Caco-2 (cell line): ENCODE measurements at places on chromosomes 16 and 17. TPM values are rescaled to one million over a fixed set of nuclear protein-coding genes. Genes with fewer than 3 reads are reported as not detected.

- H3K27me3 ChIP-seq, result no peaks in the 10 kb centered on the region
- H3K27ac ChIP-seq, result no peak overlapping the region
- H3K36me3 ChIP-seq, result no peaks in the 10 kb centered on the region
- peaks cover 8% of the 10 kb centered on the region; the same call in 1 of the 2 replicates for H3K4me1 ChIP-seq
- DNase-seq, result peak; percentile 95
These were observed 11.5 kb downstream of the EPOP start for GRCh38 chr17:38663125-38663751.

DNA sequence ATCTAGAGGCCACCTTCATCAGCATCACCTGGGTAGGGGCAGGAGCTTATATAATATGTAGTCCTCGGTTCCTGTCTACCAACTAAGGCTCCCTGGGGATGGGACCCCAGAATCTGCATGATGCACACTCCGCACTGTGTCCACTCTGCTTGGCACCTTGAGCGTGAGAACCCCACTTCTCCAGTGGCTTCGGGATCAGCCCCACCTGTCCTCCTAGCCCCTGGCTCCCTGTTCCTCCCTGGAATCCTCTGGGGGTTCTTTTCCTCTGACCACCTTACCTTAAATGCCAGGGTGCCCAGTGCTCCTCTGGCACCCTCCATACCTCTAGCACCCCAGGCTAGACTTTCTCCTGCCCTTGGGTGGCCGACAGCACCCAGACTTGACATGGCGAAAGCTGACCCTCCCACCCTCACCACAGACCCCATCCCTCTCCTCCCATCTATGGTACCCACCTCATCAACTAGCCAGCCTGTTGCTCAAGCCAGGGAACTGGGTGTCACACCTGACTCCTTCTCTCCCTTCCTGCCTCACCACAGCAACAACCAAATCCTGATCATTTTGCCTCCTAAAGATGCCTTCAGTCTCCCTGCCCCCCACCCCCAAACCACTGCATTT, 2.8 kb upstream of the NXPH3 start:
- H3K4me3 ChIP-seq, result no peak overlapping the region
- H3K27me3 ChIP-seq, result no peaks in the 10 kb centered on the region; the same call in 1 of the 2 replicates
- no peak overlapping the region for H3K27ac ChIP-seq
- H3K36me3 ChIP-seq, result no peaks in the 10 kb centered on the region
- H3K4me1 ChIP-seq, result peaks cover 20% of the 10 kb centered on the region

The TGFB1I1 gene
- total RNA-seq, result 9.3 and 10.0 TPM in 2 replicates

GRCh38 chr17:39999067-39999466, 16.2 kb upstream of the CSF3 start:
- no peaks in the 10 kb centered on the region for H3K27me3 ChIP-seq
- DNase-seq, result no peak
- no peaks in the 10 kb centered on the region for H3K4me1 ChIP-seq
- H3K27ac ChIP-seq, result no peak overlapping the region
- no peak overlapping the region for H3K4me3 ChIP-seq
- H3K36me3 ChIP-seq, result no peaks in the 10 kb centered on the region

DNA sequence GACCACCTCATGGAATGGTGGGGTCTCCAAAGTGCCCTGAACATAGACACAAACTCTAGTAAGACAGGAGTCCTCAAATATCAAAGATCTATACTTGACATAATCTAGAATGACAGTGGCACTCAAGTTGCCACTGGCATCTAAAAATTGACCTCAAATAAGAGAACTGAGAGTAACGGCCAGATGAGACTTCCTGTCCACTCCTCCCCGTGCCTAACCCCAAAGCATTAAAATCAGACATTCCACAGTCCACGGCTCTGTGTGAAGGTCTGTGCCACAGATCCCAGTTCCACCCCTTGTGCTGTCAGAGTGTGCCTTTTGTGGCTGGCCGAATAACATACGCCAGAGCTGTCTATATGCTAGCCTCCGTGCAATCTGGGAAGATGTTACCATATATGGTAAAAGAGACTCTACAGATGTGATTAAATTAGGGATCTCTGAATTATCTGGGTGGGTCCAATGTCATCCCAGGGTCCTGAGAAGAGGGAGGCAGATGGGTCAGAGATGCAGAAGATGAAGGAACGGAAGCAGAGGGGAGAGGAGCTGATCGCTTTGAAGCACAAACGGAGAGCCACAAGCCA, 21.0 kb upstream of the EVPL start:
- no peaks in the 10 kb centered on the region for H3K27me3 ChIP-seq
- peaks cover 3% of the 10 kb centered on the region for H3K36me3 ChIP-seq
- DNase-seq, result no peak
- H3K4me3 ChIP-seq, result no peak overlapping the region
- H3K4me1 ChIP-seq, result no peaks in the 10 kb centered on the region

The SHBG gene
- 0.93 and 1.2 TPM in 2 replicates for total RNA-seq

- no peak overlapping the region for H3K4me3 ChIP-seq
- no peak overlapping the region for H3K27ac ChIP-seq
- DNase-seq, result no peak
- no peaks in the 10 kb centered on the region for H3K27me3 ChIP-seq
- peaks cover 1% of the 10 kb centered on the region; the same call in 1 of the 2 replicates for H3K36me3 ChIP-seq
- no peaks in the 10 kb centered on the region for H3K4me1 ChIP-seq
These were observed 53.6 kb downstream of the TEX2 start for GRCh38 chr17:64209356-64209941.

- no peak overlapping the region for H3K4me3 ChIP-seq
- no peaks in the 10 kb centered on the region for H3K36me3 ChIP-seq
- no peaks in the 10 kb centered on the region for H3K27me3 ChIP-seq
- DNase-seq, result no peak
- no peak overlapping the region for H3K27ac ChIP-seq
These were observed 131.1 kb downstream of the AXIN2 start for GRCh38 chr17:65430209-65430833.

The SLC52A1 gene
- total RNA-seq, result not detected in 2 replicates

The NPTX1 gene
- total RNA-seq, result 0.57 and 1.5 TPM in 2 replicates

GRCh38 chr17:48055531-48056245, 7.5 kb downstream of the NFE2L1 start:
- peak; percentile 93 for DNase-seq
- H3K36me3 ChIP-seq, result peaks cover 39% of the 10 kb centered on the region
- H3K4me1 ChIP-seq, result peaks cover 25% of the 10 kb centered on the region
- H3K27me3 ChIP-seq, result no peaks in the 10 kb centered on the region

DNA sequence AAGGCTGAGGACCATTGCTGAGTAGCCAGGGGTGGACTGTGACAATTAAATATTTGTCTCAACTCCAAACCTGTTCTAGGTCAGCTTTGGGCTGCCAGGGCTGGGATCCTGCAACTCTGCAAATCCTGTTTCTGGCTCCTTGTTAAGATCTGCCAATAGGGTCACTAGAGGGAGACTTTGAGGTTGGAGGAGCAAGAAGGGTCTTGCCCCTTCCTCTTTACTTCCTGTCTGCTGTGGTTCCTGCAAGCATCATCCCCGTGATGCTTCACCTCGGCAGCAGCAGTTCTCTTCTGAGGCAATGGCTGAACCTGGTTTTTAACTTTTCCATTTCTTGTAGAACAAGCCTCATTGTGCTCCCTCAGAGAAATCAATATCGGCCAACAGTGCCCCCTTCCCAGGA, 124.6 kb downstream of the IRX5 start:
- no peaks in the 10 kb centered on the region for H3K36me3 ChIP-seq
- H3K4me3 ChIP-seq, result no peak overlapping the region
- no peaks in the 10 kb centered on the region for H3K4me1 ChIP-seq
- DNase-seq, result peak; percentile 8
- H3K27me3 ChIP-seq, result no peaks in the 10 kb centered on the region
- H3K27ac ChIP-seq, result no peak overlapping the region

GRCh38 chr17:75116737-75117136, 7.0 kb downstream of the ARMC7 start:
- H3K4me3 ChIP-seq, result no peak overlapping the region
- H3K36me3 ChIP-seq, result no peaks in the 10 kb centered on the region
- H3K4me1 ChIP-seq, result peaks cover 8% of the 10 kb centered on the region
- no peak for DNase-seq

DNA sequence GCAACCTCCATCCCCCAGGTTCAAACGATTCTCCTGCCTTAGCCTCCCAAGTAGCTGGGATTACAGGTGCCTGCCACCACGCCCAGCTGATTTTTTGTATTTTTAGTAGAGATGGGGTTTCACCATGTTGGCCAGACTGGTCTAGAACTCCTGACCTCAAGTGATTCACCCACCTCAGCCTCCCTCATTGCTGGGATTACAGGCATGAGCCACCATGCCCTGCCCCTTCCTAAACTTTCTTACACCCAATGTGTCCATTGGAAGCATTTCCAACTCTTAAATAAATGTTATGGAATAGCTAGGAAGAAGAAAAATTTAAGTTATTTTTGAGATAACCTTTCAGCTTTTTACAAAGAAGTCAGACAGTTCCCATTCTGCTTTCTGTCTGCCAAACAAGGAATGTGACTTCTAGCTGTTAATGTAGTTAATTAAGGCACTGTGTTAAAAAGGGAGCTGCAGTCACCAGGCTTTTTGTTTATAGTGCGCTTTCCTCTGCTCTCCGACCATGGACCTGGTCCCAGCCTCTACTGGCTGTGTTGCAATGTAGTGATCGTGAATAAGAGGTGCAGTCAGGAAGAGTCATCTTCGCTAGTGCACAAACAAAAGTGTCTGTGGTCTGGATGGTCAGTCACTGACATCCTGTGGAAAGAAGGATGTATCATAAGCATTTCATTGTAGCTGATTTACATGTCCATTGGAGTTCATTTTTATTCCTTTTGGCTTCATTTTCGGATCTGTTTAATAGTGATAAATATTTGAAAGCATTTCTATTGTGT, 39.7 kb downstream of the USP10 start:
- no peak for DNase-seq
- H3K27ac ChIP-seq, result no peak overlapping the region
- H3K27me3 ChIP-seq, result no peaks in the 10 kb centered on the region
- peaks cover 5% of the 10 kb centered on the region for H3K36me3 ChIP-seq
- H3K4me1 ChIP-seq, result peaks cover 7% of the 10 kb centered on the region; the same call in 1 of the 2 replicates
- no peak overlapping the region for H3K4me3 ChIP-seq

The ELMO3 gene
- total RNA-seq, result 27.8 and 28.7 TPM in 2 replicates

- H3K27ac ChIP-seq, result no peak overlapping the region
- no peak for DNase-seq
- no peaks in the 10 kb centered on the region for H3K4me1 ChIP-seq
These were observed 1.8 kb downstream of the PIK3R5 start for GRCh38 chr17:8963647-8964258.

- no peak overlapping the region for H3K27ac ChIP-seq
- H3K4me3 ChIP-seq, result no peak overlapping the region
- no peaks in the 10 kb centered on the region; the same call in 1 of the 2 replicates for H3K36me3 ChIP-seq
- H3K27me3 ChIP-seq, result no peaks in the 10 kb centered on the region
- peak; percentile 54 for DNase-seq
These were observed 13.1 kb downstream of the RAPGEFL1 start for GRCh38 chr17:40190197-40191021.

The ARL5C gene
- total RNA-seq, result not detected in 2 replicates

GRCh38 chr17:50288306-50288705, 14.0 kb downstream of the TMEM92 start:
- no peaks in the 10 kb centered on the region for H3K27me3 ChIP-seq
- H3K36me3 ChIP-seq, result no peaks in the 10 kb centered on the region
- H3K4me1 ChIP-seq, result peaks cover 11% of the 10 kb centered on the region
- no peak overlapping the region for H3K4me3 ChIP-seq

The KRT32 gene
- total RNA-seq, result not detected in 2 replicates

DNA sequence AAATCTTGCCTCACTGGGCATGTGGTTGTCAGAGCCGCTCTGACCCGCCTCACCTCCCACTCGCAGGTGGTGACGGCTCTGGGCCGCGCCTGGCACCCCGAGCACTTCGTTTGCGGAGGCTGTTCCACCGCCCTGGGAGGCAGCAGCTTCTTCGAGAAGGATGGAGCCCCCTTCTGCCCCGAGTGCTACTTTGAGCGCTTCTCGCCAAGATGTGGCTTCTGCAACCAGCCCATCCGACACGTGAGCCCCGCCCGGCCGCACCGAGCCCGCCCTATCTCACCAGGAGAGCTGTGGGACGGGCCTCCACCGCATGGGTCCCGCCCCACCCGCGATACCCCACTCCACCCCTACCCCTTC, 4.0 kb downstream of the TGFB1I1 start:
- H3K36me3 ChIP-seq, result no peaks in the 10 kb centered on the region
- peak overlapping the region; percentile 81 for H3K4me3 ChIP-seq
- peaks cover 3% of the 10 kb centered on the region for H3K4me1 ChIP-seq
- no peaks in the 10 kb centered on the region for H3K27me3 ChIP-seq
- peak overlapping the region; percentile 86 for H3K27ac ChIP-seq

DNA sequence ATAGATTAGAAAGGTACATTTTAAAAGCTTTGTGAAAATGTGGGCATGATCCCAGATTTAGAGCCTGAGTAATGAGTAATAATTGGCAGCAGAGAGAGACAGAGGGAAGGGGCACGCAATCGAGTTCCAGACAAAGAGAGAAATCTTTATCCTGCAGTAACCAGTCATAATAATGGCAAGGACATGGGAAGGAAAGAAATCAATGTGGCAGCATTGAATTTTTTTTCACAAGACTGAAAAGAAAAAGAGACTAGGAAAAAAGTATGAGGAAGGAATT, 790.8 kb upstream of the SOX9 start:
- H3K4me3 ChIP-seq, result no peak overlapping the region
- H3K36me3 ChIP-seq, result no peaks in the 10 kb centered on the region
- DNase-seq, result no peak
- no peak overlapping the region for H3K27ac ChIP-seq
- peaks cover 8% of the 10 kb centered on the region for H3K4me1 ChIP-seq

DNA sequence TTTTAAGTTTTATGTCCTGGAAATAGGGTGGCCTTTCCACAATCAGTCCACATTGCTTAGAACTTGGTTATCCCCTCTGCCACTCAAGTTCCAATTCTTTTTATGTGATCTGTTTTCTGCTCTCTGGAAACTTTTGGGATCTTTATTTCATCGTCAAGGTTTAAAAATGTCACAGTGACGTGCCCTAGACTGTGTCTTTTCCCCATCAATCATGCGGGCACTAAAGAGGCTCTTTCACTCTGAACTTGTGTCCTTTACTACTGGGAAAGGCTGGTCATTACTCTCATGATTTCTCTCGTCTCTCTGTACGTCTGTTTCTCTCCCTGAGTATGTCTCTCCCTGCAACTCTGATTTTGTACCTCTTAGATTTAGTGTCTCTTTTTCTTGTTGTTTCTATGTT, 189.8 kb upstream of the AXIN2 start:
- H3K27ac ChIP-seq, result no peak overlapping the region
- no peak overlapping the region for H3K4me3 ChIP-seq
- H3K36me3 ChIP-seq, result no peaks in the 10 kb centered on the region
- H3K27me3 ChIP-seq, result no peaks in the 10 kb centered on the region

The HBM gene
- total RNA-seq, result not detected in 2 replicates

GRCh38 chr16:67430977-67431774, at the start of gene HSD11B2:
Gene HSD11B2, plus strand, starts transcription at chr16:67431121. Its CDS starts 128 bp downstream, at chr16:67431249.
- peak; percentile 82 for DNase-seq
- peak within 1 kb of the TSS; percentile 56 for H3K4me3 ChIP-seq
- peaks cover 19% of the 10 kb centered on the region for H3K4me1 ChIP-seq
- peak within 1 kb of the TSS; percentile 89 for H3K27ac ChIP-seq
- H3K27me3 ChIP-seq, result no peaks in the 10 kb centered on the region
- H3K36me3 ChIP-seq, result no peaks in the 10 kb centered on the region

The TAOK2 gene
- 45.8 and 47.1 TPM in 2 replicates for total RNA-seq

DNA sequence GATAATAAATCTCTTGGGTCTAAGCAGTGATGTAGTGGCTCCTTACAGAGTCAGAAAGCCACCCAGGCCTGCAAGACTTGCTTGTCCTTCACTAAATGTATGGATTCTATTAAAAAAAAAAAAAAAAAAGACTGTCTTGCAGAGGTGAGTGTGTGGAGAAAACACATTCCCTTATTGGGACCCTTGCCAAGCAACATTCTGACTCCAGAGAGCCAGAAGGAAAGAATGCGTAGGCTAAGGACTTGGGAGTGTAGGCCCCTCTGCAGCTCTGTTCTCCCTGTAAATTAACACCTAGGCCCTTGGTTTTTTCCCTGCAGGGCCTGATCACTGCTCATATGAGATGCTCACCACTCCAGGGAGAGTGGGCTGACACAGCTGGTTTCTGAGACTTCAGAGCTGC, 17.8 kb downstream of the SCPEP1 start:
- no peak overlapping the region for H3K4me3 ChIP-seq
- no peaks in the 10 kb centered on the region for H3K4me1 ChIP-seq
- no peak for DNase-seq
- H3K27ac ChIP-seq, result no peak overlapping the region
